ENCODE measurements at places on chromosomes 7 and 10.

DNA sequence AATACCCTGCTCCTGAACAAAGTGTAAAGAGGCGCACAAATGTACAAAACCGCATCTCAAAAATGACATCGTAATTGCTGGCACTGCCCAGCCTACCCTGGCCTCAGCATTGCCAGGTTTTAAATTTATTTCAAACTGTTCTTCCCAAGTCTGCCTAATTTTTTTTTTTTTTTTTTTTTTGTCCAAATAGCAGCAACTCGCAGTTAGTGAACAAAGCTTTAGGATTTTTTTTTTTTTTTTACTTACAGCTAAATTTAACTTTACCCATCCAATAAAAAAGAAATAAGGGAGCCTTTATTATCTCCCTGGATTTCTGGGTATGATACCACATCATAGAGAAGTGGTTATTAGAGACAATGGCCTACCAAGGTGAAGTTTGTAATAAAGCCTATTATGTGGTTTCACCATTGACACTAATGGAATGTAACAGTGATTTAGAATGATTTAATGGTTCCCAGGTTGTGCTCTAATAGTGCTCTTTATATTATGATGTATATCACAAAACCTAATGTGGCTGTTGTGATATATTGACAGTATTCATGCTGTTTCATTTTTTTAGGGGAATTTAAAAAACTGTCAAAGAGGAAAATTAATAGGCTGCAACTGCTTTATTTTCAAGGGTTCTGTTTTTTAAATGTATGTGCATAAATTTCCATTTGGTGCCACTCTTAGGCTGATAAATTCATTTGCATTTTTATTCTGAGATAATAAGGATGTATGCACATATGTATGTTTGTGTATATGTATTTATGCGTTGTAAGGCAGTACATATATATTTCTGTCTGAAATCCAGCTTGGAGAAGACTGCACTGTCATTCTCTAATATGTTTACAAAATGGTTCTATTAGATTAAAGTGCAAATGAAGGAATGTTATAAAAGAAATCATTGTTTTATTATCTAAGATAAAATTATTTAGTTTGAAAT is 309.0 kb downstream of the TFEC start:
- no peak for DNase-seq

DNA sequence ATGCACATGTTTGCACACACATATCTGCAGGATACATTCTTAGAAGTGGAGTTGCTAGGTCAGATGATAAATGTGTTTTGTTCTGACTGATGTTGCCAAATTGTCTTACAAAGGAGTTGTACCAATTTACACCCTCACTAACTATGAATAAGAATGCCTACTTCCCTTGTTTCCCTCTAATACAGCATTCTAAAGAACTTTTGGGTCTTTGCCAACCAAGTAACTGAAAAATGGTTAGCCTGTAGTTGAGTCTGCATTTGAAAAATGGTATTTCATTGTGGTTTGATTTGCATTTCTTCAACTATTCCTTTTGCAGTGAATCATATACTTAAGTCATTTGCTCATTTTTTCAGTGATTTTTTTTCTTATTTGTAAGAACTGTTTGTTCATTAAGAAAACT is 48.4 kb downstream of the TMEM26 start:
- peak; percentile 17 for DNase-seq

DNA sequence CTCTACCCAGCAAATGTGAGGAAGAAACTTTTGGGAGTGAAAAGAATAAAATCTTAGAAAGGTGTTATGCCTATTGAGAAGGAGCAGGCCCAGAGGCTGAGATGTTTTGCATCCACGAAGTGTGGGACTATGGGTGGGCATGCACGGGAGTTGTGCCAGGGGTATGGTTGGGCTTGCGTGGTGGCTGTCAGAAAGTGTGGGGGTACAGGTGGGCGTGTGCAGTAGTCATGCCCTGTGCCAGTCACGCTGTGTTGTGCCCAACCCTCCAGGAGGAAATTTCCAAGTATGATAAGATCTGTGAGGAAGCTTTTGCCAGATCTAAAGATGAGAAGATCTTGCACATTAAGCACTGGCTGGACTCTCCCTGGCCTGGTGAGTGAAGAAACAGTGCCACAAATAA is 52.9 kb upstream of the ZMIZ2 start:
- DNase-seq: no peak

DNA sequence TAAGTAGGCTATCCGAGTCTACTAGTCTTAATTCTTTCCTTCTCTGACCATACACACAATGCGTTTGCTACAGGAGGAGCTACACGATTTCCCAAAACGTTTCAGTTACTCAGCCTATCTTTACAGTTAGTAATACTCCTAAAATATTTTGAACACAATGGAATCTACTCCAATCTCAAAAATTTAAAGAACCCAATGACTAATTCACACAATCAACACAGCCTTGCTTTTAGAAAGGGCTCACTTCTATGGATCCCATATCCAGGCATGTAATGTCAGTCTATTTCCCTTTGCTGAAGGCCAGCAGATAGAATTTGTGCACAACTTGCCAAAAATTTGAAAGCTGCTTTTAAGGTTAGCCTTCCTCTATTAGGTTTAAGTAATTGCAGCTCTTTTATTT is 107.2 kb downstream of the VPS41 start:
- DNase-seq: no peak
